Central memory CD8-positive, alpha-beta T cell (primary cell): ENCODE measurements at places on chromosomes 1 and 21.

DNA sequence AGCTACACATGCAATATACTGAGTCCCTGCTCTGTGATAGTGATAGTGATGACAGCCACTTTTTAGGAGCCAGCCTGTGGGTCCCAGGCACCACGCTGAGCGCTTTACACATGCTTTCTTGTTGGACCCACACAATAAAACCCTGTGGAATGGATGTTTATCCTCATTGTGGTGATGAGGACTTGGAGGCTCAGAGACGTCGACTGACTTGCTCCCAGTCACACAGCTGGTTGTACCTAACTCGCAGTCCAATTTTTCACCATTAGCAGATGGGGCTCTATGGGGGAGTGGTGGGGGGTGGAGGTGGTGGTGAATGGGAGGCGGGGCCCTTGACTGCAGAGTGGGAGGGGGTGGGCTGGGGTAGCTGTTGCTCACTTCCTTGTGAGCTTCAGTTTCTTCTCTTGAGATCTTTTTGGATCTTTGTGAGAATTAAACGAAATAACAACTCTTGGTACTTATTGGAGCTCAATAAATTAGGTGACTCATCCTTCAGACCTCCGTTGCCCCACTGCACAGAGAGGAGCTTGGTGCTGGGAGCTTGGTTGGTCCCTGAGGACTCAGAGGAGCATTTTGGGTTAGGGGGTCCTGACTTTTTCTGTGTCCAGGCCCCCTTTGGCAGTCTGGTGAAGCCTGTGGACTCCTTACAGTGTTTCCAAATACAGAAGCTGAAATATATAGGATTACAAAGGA lies 61.8 kb upstream of the CD1D start:
- DNase-seq: no peak

GRCh38 chr1:204409836-204410687 lies 1.6 kb downstream of the PPP1R15B start:
- DNase-seq: no peak

DNA sequence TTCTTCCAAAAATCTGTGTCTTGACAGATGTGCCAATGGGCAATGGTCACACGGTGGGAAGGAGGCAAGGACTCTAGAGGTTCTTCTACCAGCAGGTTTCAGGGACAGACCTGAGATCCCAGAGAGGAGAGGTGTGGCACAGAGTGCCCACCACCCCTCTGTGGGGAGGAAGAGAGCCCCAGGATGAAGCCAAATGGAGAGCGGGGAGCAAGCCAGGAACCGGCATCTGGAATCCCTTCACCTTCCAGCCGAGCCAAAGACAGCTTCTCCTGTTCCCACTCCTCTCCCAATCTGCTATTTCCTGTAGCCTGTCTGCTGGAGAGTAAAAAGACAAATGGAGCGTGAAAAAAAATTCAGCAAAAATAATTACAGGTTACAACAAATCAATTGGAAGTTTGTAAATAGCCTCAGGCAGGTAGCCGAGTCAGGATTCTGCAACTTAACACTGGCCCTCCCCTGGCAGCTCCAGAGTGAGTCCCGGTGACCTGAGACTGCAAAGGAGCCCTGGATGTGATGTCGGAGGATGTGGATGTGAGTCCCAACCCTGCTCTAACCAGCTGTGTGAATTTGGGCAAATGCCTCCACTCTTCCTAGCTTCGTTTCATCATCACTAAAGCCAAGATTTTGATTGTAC lies 45.4 kb upstream of the LRRN2 start:
- no peak for DNase-seq

DNA sequence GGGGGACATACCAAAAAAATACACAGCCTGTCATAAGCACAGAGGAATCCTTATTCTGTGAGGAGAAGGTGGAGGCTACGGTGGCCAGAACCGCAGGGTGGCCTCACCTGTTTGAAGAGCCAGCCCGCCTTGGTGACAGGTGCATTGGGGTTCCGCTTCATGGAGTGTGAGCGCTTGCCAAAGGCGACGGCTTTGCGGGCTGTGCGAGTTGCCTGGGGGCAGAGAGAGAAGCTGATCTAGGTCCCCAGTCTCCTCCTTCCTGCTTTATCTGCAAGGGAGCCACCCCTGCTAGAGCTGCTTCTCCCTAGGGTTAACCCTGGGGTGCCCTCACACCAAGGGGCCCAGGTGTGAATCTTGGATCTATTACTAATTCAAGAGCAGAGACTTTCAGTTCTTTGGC lies 54.3 kb upstream of the GOLT1A start:
- no peak for DNase-seq

DNA sequence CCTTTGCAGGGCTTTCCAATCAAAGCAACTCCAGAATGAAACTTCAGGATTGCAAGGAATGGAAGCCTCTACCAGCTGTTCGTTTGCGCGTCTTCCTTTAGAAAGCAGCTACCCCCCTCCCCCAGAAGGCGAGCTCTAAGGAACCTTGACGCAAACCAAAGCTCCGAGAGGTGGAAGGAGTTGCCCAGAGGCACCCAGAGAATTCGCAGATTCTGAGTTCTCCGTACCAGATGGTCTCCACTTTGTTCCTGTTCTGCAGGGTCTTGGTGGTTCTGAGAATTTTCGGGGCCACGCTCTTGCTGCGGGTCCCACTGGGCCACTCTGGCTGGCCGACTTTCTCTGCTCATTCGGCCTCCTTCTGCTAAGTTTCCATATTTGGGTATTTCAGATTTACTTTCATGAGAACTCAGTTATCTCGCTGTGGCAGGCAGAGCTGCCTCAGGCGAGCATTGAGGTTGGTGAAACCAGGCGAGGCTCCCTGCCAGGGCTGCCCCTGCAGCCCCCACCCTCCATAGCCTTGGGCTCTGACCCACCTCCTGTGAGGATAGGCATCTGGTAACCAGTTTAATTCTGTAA lies 801 bp downstream of the TRAF5 start:
- DNase-seq: no peak

DNA sequence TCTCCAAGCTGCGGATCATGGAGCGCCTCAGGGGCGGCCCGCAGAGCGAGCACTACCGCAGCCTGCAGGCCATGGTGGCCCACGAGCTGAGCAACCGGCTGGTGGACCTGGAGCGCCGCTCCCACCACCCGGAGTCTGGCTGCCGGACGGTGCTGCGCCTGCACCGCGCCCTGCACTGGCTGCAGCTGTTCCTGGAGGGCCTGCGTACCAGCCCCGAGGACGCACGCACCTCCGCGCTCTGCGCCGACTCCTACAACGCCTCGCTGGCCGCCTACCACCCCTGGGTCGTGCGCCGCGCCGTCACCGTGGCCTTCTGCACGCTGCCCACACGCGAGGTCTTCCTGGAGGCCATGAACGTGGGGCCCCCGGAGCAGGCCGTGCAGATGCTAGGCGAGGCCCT lies 2.7 kb downstream of the CPTP start:
- DNase-seq: no peak

DNA sequence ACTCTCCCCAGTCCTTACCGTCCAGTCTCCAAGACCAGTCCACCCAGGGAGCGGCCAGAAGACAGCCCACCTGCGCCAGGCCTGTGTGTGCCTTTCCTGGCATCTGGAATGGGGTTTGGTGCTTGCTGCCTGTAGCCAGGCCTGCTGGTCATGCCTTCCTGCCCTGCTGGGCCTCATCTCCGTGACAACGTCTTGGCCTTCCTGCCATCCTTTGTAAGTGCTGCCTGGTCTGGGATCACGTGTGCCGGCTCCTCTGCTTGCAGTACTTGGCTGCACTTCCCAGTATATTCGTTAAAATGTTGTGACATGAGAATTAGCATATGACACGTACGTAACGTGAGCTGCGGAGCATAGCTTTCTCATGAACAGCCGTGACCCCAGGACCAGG lies 145.3 kb upstream of the COL6A1 start:
- no peak for DNase-seq

- no peak for DNase-seq
Measured at GRCh38 chr1:114496089-114496488, 14.9 kb downstream of the TRIM33 start.

- no peak for DNase-seq
Measured at GRCh38 chr1:30548294-30548693, 175.1 kb downstream of the MATN1 start.

DNA sequence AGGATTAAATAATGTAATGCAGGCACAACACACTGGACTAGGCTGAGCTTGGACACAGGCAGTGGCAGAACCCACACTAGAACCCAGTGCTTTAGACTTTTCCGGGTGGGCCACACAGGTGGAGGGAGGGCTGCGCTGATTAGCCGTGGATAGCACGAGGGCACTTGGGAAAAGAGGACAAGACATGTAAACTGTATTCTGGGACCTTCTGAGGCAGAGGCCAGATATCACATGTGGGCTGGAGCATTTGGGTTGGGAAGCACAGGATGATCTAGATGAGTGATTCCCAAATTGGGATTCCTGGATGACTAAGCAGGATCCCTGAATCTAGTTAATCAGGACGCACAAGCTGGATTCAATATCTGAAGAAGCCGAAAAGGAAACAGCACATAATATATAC lies 20.3 kb upstream of the A3GALT2 start:
- DNase-seq: no peak

DNA sequence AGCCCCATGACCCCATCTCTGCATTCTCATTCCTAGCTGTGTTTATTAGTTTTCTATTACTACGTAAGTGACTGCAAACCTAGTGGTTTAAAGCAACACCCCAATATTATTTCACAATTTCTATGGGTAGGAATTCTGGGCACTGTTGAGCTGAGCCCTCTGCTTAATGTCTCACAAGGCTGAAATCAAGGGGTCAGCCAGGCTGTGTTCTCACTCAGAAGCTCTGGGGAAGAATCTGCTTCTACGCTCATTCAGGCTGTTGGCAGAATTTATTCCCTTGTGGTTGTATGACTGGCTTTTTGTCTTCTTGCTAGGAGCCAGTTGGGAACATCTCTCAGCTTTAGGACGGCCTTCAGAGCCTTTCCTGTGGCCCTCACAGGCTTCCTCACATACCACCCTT lies 181.0 kb downstream of the GIPC2 start:
- DNase-seq: no peak

GRCh38 chr1:236536540-236536939 lies 12.8 kb downstream of the LGALS8 start:
- no peak for DNase-seq

- no peak for DNase-seq
Measured at GRCh38 chr1:175148068-175148467, 44.5 kb downstream of the KIAA0040 start.

GRCh38 chr1:55244476-55245099 lies 29.4 kb upstream of the USP24 start:
- no peak for DNase-seq

- no peak for DNase-seq
Measured at GRCh38 chr1:2523891-2524609, 2.3 kb downstream of the PANK4 start.

GRCh38 chr21:37866027-37866426 lies 50.2 kb downstream of the KCNJ6 start:
- DNase-seq: no peak

- no peak for DNase-seq
Measured at GRCh38 chr1:29436181-29436785, 200.0 kb downstream of the PTPRU start.

GRCh38 chr1:229006121-229006870 lies 264.6 kb upstream of the RAB4A start:
- DNase-seq: no peak

DNA sequence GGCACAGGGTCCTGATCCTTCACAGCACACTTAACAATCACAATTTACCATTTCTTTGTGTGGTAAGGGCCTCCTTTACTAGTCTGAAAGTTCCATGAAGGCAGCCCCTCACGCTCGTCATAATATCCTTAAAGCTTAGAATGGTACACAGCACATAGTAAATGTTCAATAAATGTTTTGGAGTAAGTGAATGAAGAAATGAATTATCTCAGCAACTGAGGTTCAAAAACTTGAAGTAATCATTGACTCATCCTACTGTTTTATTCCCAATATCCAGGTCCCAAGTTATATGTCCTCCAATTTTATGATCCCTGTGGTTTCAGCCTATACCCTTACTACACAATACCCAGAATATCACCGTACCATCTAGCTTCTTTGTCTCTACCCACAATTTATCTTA lies 2.2 kb upstream of the C1orf162 start:
- DNase-seq: no peak

DNA sequence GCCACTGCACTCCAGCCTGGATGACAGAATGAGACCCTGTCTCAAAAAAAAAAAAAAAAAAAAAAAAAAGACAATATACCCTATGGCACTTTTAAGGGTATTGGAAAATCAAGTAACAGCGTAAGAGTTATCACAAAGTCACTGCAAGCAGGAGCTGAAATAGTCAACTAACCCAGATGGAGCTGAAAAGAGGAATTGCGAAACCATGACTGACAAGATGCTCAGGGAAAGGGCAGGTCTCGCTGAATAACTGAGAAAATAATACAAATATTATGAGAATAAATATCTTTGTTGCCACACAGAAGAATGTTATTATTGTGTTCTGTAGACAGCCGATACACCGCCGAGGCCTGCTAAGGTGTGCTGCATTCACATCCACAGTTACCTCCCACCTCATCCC lies 17.8 kb downstream of the HLCS start:
- DNase-seq: no peak

DNA sequence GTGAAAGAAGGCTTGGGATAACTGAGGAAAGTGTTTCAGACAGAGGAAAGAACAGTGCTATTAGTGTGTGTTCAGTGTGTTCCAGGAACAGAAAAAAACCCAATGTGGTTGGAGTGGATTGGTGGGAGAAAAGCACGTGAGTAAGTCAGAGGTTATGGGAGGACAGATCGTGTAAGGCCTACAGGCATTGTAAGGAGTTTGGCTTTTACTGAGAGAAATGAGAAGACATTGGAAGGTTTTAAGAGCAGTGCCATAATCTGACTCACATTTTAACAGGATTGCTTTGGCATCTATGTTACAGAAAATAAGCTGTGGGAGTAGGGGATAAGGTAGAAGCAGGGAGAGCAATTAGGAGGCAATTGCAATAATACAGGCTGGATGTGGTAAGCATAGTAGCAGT lies 4.8 kb downstream of the ARPC5 start:
- DNase-seq: no peak

DNA sequence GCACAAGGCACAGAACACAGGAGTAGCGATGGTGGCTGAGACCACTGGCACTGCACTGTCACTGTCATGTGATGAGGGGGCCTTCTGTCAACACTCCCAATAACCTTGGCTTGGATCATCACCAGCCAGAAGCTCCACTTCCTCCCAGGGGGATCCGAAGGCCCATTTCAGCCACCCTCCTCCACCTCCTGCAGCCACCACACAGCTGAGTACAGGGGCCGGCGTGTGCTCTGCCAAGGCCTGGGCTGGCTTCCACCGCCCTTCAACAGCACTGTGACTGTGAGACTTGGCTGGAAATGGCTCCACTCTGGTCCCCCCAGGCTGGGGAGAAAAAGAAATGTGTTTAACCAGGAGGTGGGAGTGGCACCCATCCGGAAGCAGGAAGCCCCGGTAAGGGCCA lies 9.9 kb upstream of the NADK start:
- no peak for DNase-seq

- no peak for DNase-seq
Measured at GRCh38 chr1:10939654-10940450, 72.6 kb upstream of the TARDBP start.

GRCh38 chr1:110672753-110673108 lies 2.0 kb downstream of the KCNA3 start:
- peak; percentile 56 for DNase-seq

GRCh38 chr1:156816561-156817328 lies at the start of gene SH2D2A:
Gene SH2D2A (minus strand): TSS chr1:156816848. CDS start chr1:156816708, 140 bp downstream.
- peak; percentile 80 for DNase-seq

GRCh38 chr21:41437729-41438128 lies 11.7 kb downstream of the MX1 start:
- no peak for DNase-seq
